ENCODE measurements at places on chromosomes 12 and 14.

DNA sequence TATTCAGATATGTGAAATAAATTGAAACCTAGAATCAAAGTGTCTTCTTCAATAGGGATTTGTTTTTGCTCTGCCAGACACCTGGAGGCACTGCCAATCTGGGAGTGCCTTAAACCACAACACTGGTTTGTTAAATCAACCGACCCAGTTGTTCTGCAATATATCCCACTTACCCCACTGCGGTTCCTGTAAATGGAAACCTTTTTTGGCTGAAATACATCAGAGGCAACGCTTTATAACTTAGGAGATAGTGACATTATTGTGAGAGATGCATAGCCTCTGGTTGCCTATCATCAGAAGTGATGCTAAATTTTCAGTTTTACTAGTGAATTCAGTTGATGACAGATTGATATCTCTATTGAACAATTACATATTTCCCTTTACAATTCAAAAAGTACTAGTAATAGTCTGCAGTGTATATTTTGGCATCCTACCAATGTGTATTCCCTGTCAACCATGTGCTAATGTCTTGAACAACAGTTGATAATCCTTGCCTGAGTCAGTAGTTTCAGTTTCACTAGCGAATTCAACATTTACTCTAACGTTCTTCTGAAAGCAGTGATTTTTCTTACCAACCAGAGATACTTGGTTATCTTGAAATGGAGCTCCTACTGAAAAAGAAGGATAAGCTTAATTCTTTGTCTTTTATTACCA lies 30.5 kb downstream of the PPP2R5C start:
- peak; percentile 32 for DNase-seq

GRCh38 chr12:8675591-8676036 lies 13.0 kb upstream of the MFAP5 start:
- DNase-seq: no peak

DNA sequence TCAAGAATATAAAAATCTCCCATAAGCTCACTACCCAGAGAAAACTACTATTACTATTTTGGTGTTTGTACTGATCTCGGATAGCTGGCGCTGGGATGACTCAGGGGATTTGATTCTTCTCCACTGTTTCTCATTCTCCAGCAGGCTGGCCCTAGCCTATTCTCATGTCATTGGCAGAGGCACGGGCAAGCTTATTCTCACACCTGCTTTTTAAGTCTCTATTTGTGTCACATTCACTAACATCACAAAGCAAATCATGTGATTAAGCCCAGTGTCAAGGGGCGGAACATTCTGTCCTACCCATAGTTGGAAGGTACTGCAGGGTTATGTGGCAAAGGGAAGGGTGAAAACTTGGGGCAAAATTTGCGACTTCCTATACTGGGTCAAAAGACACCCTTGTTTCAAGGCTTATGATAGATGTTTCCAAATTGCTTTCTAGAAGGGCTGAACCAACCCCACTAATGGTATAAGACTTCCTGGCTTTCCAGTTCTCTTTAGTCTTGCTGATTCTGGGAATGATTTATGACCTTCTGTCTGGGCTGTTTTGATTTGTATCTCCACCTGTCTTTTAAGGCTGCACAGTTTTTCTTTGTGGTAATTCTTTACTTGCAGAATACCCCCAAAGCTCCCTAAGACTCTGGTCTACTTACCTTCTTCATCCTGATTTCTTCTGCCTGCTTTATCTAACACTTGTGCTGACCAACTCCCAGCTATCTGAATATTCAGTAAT lies 406.4 kb downstream of the NRXN3 start:
- DNase-seq: no peak

- DNase-seq: no peak
These were observed 171.3 kb downstream of the BCL11B start for GRCh38 chr14:99100497-99101270.

GRCh38 chr14:61561657-61562276 lies 133.5 kb upstream of the HIF1A start:
- DNase-seq: no peak

All from stimulated activated naive CD4-positive, alpha-beta T cell (primary cell).